Panc1 (cell line): ENCODE measurements at places on chromosomes 13 and 19.
A peak's percentile ranks its signal among the peaks of the same experiment; 100 is the strongest.

DNA sequence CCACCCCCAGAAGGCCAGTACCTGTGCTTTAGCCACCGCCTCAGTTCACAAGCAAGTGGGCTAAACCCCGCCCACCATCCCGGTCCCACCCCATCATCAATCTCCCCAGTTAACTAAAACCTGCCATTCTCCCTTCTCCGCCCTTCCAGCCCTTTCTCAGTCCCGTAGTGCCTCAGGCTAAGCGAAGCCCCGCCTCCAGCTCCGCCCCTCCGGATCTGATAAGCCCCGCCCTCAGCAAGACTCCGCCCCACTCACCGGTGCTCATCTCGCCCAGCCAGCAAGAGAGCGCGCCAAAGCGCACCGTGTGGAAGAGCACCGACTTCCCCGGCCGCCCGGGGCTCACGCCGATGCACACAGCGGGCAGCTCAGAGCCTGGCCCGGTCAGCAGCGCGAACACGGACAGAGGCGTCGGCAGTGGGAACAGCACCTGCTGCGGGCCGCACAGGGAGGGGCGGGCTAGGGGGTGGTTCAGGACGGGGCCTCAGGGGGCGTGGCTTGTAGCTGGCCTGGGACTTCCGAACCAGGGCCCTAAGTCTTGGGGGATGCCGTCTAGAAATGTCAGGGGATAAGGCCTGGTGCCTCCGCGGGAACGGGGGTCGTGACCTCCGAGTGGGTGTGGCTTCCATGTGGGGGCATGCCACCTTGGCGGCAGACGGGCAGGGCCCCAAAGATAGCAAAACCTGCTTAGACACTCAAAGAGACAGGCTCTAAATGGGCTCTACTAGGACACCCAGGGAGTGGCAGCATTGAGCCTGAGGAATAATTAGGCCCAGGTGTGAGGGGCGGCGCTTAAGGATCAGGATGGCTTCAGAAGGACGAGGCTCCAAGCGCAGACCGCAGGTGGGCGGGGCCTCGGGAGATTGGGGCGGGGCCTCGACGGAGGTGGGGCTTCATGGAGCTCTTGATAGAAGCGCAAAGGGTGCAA is 21.4 kb downstream of the MAP4K1 start:
- H3K4me3 ChIP-seq, result peak overlapping the region; percentile 32
- H3K4me1 ChIP-seq, result no peaks in the 10 kb centered on the region
- H3K36me3 ChIP-seq, result no peaks in the 10 kb centered on the region
- DNase-seq, result peak; percentile 76
- H3K27ac ChIP-seq, result no peak overlapping the region

GRCh38 chr19:19428746-19429145 is 23.3 kb downstream of the GATAD2A start:
- no peak overlapping the region for H3K27ac ChIP-seq
- no peaks in the 10 kb centered on the region for H3K27me3 ChIP-seq
- DNase-seq, result no peak
- H3K4me3 ChIP-seq, result no peak overlapping the region

DNA sequence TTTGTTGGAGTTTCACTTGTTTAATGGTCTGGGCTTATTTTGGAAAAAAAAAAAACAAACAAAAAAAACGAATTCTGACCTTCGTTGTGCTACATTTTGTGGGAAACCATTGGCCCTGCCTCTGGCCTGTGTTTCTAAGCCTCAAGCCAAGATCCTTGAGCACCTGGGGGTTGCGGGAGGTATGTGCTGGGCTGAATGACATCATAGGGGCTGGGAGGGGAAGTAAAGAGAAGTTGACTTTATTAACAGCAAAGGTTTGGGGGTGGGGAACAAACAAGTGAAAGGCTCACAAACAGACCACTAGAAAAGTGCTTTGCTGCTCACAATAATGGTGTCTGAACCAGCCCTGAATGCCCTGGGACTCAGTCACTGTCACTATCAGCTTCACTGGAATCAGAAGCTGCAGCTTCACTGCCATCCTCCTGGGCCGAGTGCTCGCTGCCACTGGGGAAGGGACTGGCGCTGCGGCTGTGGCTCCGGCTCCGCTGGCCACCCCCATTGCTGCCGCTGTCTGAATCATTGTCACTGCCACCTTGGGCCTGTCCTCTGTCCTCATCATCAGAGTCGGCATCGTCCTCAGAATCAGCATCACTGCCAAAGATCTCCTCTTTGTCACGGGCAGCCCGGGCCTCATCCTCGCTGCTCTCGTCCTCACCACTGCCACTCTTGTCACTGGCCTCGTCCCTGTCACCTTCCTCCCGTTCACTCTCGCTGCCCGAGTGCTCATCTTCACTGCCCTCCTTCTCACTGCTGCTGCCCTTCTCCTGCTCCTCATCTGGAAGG is 5.1 kb downstream of the PAF1 start:
- H3K27ac ChIP-seq, result peak overlapping the region; percentile 0; the same call in 1 of the 2 replicates
- peaks cover 37% of the 10 kb centered on the region for H3K4me1 ChIP-seq
- DNase-seq, result no peak
- H3K4me3 ChIP-seq, result no peak overlapping the region
- no peaks in the 10 kb centered on the region for H3K27me3 ChIP-seq

GRCh38 chr13:25179832-25180774 is 8.0 kb upstream of the AMER2 start:
- H3K4me3 ChIP-seq, result no peak overlapping the region
- no peaks in the 10 kb centered on the region for H3K4me1 ChIP-seq
- H3K27ac ChIP-seq, result no peak overlapping the region
- DNase-seq, result no peak

DNA sequence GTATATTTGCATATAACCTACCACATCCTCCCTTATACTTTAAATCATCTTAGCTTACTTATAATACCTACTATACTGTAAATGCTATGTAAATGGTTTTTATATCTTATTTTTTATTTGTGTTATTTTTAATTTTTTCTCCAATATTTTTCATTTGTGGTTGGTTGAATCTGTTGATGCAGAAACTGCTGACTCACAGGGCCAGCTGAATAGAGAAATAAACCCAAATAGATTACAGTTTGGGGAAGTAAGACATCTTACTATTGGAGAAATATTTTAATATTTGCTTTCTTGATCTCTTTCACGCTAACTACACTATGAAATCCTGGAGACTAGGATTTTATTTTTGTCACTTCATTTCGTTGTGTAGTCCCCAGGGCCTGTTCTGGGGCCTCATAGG is 7.1 kb downstream of the SMAD9 start:
- H3K4me3 ChIP-seq, result no peak overlapping the region
- H3K27ac ChIP-seq, result no peak overlapping the region
- DNase-seq, result no peak
- H3K27me3 ChIP-seq, result no peaks in the 10 kb centered on the region
- no peaks in the 10 kb centered on the region for H3K36me3 ChIP-seq

DNA sequence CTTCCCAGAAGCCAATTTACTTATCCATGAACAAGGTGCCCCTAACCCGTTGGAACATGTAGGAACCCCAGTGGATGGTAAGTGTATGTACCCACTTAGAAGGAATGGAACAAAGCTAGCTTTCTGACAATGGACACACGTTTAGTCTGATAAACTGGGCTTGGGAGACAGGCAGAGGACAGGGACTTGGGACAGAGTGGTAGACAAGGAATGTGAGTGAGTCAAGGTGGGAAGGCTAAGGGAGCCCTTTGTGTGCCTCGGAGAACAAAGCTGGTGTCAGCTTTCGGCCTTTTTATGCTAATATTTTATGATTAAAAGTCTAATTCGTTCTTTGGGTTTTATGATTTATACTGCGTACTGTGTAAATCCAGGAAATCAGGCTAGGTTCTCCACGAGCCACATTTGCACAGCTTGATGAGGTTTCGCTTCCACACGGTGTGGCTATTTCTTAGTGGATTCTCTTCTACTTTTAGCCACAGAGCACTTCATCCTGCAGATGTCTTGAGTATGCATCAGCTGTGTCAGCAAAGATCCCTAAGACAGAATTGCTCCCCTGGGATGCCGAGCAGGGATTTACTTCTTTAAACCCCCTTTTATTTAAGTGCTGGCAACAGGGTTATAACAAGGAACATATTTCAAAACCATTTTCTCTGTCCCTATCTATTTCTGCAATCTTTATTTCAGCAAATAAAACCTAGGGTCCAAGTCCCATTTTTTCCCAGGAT is 258.5 kb downstream of the DLEU7 start:
- H3K4me3 ChIP-seq, result no peak overlapping the region
- H3K27me3 ChIP-seq, result no peaks in the 10 kb centered on the region
- no peak overlapping the region for H3K27ac ChIP-seq
- no peaks in the 10 kb centered on the region for H3K36me3 ChIP-seq
- DNase-seq, result no peak

DNA sequence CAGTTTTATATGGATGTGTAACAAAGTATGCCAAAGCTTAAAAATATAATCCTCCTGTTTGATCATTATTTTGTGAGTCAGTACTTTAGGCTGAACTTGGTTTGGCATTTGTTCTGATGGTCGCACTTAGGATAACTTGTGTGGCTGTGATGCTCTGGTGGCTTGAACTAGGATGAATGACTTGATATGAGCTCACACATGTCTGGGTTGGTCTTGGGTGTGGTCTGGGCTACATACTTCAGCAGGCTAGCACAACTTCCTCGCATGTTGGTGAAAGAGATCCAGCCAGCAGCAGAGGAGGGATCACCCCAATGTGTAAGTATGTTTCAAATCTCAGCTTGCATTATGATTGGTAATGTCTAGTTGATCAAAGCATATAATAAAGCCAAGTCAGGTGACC is 969.1 kb upstream of the PCDH9 start:
- H3K36me3 ChIP-seq, result no peaks in the 10 kb centered on the region
- no peaks in the 10 kb centered on the region for H3K4me1 ChIP-seq
- H3K4me3 ChIP-seq, result no peak overlapping the region
- H3K27me3 ChIP-seq, result no peaks in the 10 kb centered on the region

GRCh38 chr19:49614096-49614833 is 23.3 kb downstream of the PRR12 start:
- H3K4me3 ChIP-seq, result no peak overlapping the region
- peaks cover 7% of the 10 kb centered on the region for H3K4me1 ChIP-seq
- H3K27ac ChIP-seq, result peak overlapping the region; percentile 34; the same call in 1 of the 2 replicates
- peak; percentile 52 for DNase-seq

- no peaks in the 10 kb centered on the region for H3K4me1 ChIP-seq
- H3K4me3 ChIP-seq, result no peak overlapping the region
- peaks cover 2% of the 10 kb centered on the region; the same call in 1 of the 2 replicates for H3K27me3 ChIP-seq
These were observed 3.1 kb downstream of the ADGRE1 start for GRCh38 chr19:6890401-6890913.

DNA sequence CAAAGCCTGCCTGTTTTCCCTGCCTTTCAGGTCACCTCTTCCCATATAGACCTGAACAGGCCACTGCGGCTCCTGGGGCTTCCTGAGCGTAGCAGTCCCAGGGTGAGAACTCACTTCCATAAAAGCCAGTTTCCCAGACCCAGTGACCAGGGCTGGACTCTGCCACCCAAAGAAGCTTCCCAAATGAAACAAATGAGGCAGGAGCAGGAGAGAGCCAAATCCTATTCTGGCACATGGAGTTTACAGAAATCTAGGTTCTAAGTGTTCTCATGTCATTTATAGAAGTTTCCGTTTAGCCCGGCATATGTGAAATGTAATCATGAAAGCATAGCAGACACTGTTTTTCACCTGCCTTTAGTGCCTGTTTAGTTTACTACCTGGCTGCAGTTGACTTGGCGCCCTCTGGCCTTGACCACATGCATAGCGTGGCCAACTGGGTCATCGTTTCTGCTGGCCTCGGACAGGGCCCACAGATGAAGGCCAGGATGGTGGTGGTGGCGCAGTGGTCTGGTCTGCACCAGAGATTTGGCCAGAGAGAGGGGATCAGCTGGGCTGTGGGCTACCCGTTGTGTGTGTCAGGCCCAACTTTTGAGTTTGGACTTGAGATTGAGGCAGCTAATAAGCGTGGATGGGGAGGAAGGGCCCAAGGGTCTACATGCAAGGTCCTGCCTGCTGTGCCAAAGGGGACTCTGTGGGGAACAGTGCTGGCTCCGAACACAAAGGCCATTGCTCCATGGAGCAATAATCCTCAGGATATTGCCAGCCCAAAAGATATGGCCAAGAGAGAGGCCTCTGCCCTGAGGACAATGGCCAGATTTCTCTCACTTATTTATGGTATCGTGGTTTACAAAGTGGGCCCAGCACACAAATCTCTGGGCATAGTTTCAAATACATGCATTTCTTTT is 43.3 kb downstream of the NFIX start:
- peaks cover 2% of the 10 kb centered on the region; the same call in 1 of the 2 replicates for H3K36me3 ChIP-seq
- H3K27me3 ChIP-seq, result no peaks in the 10 kb centered on the region
- peaks cover 83% of the 10 kb centered on the region for H3K4me1 ChIP-seq
- H3K4me3 ChIP-seq, result no peak overlapping the region

- no peaks in the 10 kb centered on the region for H3K27me3 ChIP-seq
- H3K27ac ChIP-seq, result no peak overlapping the region
- no peak overlapping the region for H3K4me3 ChIP-seq
- no peaks in the 10 kb centered on the region for H3K36me3 ChIP-seq
- no peak for DNase-seq
These were observed 232.2 kb downstream of the GGACT start for GRCh38 chr13:100356426-100356825.

- H3K4me1 ChIP-seq, result no peaks in the 10 kb centered on the region
- H3K36me3 ChIP-seq, result no peaks in the 10 kb centered on the region
- DNase-seq, result no peak
- no peak overlapping the region for H3K4me3 ChIP-seq
- H3K27ac ChIP-seq, result no peak overlapping the region
These were observed 46.6 kb upstream of the TSC22D1 start for GRCh38 chr13:44622708-44623107.

DNA sequence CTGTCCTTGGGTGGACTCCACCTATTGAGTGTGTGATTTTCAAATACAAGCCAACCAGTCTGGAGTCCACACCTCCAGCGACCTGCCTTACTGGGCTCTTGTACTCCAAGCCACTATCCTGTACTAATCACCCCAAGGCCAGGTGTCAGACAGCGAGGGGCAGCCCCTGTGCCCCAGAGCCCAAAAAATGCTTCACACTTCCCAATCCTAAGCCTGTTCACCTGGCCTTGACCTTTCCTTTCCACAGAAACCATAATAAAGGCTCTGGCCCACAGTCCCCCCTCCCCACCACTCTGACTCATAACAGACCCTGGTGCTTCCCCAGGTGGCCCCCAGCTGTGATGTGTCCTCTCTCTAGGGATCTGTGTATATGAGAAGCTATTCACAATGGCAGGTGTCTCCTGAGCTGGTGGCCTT is 3.9 kb downstream of the CD209 start:
- no peaks in the 10 kb centered on the region for H3K4me1 ChIP-seq
- no peaks in the 10 kb centered on the region for H3K36me3 ChIP-seq
- no peak for DNase-seq
- no peak overlapping the region for H3K4me3 ChIP-seq
- H3K27ac ChIP-seq, result no peak overlapping the region

DNA sequence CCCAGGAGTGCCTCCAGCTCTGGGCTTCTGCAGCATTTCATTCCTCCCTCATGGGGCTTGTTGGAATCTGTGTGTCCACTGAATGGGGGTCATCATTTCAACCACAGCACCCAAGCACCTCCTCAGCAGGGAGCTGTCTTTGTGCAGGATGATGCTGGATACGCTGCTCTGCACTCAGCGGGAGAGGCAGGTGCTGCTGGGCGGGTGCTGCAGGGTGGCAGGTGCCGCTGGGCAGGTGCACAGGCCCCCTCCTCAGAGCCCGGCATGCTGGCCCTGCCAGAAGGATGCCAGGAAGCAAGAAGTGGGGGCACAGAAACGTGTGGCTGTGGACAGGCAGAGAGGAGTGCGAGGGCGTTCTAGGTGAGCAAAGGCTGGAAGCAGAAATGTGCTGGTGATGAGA is 121.8 kb upstream of the VSTM2B start:
- no peak overlapping the region for H3K4me3 ChIP-seq
- H3K27me3 ChIP-seq, result peaks cover 4% of the 10 kb centered on the region; the same call in 1 of the 2 replicates
